Naive thymus-derived CD4-positive, alpha-beta T cell (primary cell): ENCODE measurements at places on chromosomes 16 and 17. TPM values are rescaled to one million over a fixed set of nuclear protein-coding genes. Genes with fewer than 3 reads are reported as not detected.
A peak's percentile ranks its signal among the peaks of the same experiment; 100 is the strongest.

DNA sequence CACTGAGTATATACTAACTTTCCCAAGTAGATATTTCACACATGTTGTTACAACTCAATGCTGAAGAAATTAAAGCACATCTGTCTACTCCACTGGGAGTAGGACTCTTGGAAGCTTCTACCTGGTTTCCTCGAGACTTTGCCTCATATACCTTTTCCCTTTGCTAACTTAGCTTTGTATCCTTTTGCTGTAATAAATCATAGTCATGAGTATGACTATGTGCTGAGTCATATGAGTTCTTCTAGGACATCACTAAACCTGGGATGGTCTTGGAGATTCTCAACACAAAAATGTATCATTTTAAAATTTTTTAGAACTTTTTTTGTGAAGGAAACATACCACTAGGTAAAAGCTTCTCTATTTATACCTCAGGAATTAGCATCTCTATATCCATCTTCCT lies 39.8 kb downstream of the ABCA5 start:
- no peak overlapping the region for H3K27ac ChIP-seq
- H3K36me3 ChIP-seq = no peaks in the 10 kb centered on the region
- no peak for DNase-seq

DNA sequence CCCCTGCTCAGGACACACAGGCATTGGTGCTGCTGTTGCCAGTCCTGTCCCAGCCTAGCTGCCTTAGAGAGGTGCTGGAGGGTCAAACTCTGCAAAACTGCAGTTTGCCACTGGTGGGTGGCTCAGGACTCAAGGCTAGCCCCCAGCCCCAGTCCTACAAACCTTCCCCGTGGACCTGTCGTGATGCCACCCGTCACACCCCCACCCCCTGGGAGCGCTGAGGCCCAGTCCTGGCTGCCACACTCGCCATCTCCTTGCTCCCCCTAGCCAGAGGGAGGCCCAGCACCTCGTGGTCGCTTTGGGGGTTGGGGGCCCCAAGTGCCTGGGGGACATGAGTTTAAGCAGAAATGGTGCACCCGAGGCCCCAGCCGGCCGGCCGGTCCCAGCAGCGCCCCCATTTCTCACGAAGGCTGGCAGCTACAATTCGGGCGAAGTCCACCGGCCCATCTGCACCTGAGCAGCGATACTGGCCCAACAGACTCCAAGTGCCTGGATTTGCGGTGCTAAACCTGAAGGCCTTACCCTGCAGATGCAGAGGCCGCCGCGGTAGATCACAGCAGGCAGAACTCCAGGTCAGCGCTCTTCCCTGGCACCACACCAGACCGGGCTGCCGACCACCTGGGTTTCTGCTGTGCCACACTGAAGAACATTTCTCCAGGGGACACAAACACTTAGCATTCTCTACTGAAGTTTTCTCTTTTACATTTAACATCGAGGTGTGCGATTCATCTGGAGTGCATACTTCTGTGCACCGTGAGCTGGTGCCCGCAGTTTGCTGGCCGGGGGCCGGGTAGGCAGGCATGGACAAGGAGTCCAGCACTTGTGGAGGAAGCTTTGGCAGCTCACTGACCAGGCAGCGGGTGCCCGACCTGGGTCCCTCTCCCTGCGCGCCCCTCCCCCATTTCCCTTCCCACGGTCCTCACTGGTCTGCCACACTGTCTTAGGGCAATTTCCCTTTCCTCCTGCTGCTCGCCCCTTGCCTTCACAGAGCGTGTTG lies 130.0 kb downstream of the KCNJ12 start:
- DNase-seq = no peak
- no peaks in the 10 kb centered on the region for H3K36me3 ChIP-seq
- peaks cover 4% of the 10 kb centered on the region for H3K27me3 ChIP-seq
- no peak overlapping the region for H3K4me3 ChIP-seq
- H3K27ac ChIP-seq = no peak overlapping the region

The SHBG gene
- not detected for polyA plus RNA-seq

- no peak overlapping the region for H3K4me3 ChIP-seq
- H3K4me1 ChIP-seq = no peaks in the 10 kb centered on the region
These were observed 215.8 kb downstream of the CDH8 start for GRCh38 chr16:61820398-61820797.

DNA sequence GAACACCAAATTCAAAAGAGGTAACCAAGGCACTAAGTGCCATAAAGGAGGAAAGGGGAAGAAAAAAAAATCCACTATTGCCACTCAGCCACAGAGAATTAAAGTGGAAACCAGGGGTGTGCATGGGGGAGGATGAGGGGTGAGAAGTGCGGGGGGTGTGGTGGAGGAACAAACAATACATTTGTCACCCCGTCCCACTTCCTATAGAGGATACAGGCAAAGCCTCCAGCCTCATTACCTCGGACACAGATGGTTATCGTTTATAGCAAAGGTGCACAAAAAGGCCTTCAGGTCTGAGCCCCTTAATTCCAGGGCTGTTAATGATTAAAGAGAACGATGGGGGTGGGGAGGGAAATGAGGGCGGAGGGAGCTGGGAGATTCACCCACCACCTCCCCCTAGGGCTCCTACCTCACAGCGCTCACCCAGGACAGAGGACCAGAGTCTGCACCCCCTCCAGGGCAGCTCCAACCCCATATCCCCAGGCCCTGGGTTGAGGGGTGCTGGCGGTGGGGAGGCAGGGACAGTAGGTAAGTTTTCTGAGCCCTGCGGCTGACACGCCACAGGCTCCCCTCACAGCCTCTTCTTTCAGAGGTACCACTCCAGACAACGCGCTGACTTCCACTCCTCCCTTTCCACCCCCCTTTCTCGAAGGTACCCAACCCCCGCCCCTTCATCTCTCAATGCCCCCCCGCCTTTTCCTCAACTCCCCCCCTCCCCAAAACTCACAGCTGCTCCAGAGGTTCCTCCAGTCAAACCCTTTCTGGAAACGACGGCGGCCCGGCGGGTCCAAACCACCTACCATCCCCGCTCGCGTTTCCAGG lies 470 bp downstream of the DCUN1D3 start:
- peak overlapping the region; percentile 88 for H3K4me3 ChIP-seq
- H3K36me3 ChIP-seq = peaks cover 6% of the 10 kb centered on the region
- H3K4me1 ChIP-seq = peaks cover 20% of the 10 kb centered on the region

DNA sequence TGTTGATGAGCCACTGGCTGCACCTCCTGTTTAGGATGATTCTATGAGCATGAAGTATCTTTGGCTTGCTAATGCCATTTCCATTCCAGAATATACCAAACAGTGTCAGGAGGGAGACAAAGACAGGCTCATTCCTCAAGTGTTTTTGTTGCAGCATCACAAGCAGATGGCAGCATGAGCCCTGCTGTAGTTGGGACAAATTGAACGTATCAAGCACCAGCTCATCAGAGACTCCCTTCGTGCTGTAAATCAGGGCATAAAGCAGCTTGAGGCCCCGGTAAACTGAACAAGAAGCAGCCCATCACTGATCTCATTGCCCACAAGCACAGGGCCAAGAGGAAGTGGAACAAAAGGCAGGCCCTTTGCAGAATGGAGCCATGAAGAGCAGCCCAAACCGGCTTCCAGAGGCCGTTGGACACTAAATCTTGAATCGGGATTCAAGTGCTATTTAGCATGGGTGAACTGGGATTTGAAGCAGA lies 45.9 kb upstream of the HS3ST3A1 start:
- H3K27me3 ChIP-seq = no peaks in the 10 kb centered on the region
- no peaks in the 10 kb centered on the region for H3K4me1 ChIP-seq
- H3K27ac ChIP-seq = no peak overlapping the region
- no peaks in the 10 kb centered on the region for H3K36me3 ChIP-seq

The KRT39 gene
- polyA plus RNA-seq = not detected

The CORO6 gene
- polyA plus RNA-seq = 0.35 TPM

- H3K27ac ChIP-seq = no peak overlapping the region
- peaks cover 34% of the 10 kb centered on the region for H3K4me1 ChIP-seq
- H3K4me3 ChIP-seq = no peak overlapping the region
- H3K27me3 ChIP-seq = no peaks in the 10 kb centered on the region
These were observed 26.5 kb downstream of the STAT3 start for GRCh38 chr17:42361781-42362186.

- no peak for DNase-seq
- no peaks in the 10 kb centered on the region for H3K27me3 ChIP-seq
- peaks cover 50% of the 10 kb centered on the region for H3K4me1 ChIP-seq
- H3K27ac ChIP-seq = no peak overlapping the region
- no peaks in the 10 kb centered on the region for H3K36me3 ChIP-seq
- no peak overlapping the region for H3K4me3 ChIP-seq
These were observed 83.0 kb downstream of the CMIP start for GRCh38 chr16:81527477-81528178.

The MPO gene
- not detected for polyA plus RNA-seq

The PDPR gene
- 12.7 TPM for polyA plus RNA-seq

The ASPHD1 gene
- not detected for polyA plus RNA-seq

DNA sequence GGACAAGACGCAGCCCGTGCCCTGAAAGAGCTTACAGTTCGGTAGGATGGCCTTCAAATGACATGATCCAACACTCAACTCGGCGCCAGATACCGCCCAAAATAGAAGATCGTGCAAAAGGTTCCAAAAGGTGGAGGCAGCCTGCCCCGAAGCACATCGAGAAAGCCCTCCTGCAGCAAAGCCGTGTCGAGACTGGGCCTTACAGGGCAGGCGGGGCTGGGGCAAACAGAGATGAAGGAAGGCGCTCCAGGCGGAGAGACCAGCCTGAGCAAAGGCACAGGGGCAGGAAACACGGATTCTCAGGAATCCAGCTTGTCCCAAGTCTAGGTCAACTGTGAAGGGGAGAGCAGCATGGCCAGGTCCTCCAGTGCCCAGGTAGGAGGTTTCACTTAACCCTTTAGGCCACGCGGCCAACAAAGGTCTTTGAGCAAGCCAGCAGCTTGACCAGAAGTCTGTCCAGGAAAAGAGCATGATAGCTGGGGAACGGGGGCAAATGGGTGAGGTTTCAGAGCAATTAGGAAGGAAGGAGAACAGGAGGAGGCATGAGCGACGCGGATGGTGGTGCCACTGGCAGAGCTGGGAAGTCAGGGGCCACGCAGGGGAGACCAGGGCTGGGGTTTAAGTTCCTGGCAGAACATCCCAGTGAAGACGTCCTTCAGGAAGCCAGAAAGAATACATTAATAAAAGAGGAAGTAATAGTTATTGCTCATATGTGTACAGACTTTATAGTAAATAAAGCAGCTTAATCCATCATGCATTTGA lies 21.2 kb upstream of the EIF1 start:
- no peaks in the 10 kb centered on the region for H3K27me3 ChIP-seq
- H3K4me1 ChIP-seq = peaks cover 7% of the 10 kb centered on the region
- H3K27ac ChIP-seq = peak overlapping the region; percentile 97
- DNase-seq = no peak
- peak overlapping the region; percentile 87 for H3K4me3 ChIP-seq
- H3K36me3 ChIP-seq = no peaks in the 10 kb centered on the region

DNA sequence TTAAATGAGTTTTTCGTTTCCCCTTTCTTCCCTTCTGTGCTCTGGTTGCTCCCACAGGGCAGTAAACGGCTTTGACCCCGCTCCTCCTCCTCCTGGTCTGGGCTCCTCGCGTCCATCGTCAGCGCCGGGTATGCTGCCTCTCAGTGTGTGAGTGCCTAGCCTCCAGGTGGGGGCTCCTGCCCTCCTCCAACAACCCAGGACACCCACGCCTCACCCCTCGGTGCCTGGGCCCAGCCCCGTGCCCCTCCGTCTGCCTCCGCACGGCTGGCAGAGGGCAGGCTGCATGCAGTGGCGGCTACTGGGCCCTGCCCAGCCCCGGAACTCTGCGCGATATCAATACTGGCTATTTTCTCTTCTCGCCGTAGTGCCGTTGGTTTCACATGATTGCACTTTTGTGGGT lies 31.2 kb downstream of the NDEL1 start:
- H3K36me3 ChIP-seq = peaks cover 7% of the 10 kb centered on the region
- no peaks in the 10 kb centered on the region for H3K4me1 ChIP-seq
- no peak overlapping the region for H3K4me3 ChIP-seq

- no peaks in the 10 kb centered on the region for H3K27me3 ChIP-seq
- H3K4me1 ChIP-seq = peaks cover 5% of the 10 kb centered on the region
- no peak for DNase-seq
- no peak overlapping the region for H3K27ac ChIP-seq
- no peaks in the 10 kb centered on the region for H3K36me3 ChIP-seq
These were observed 51.5 kb downstream of the TENT4B start for GRCh38 chr16:50204453-50205108.

DNA sequence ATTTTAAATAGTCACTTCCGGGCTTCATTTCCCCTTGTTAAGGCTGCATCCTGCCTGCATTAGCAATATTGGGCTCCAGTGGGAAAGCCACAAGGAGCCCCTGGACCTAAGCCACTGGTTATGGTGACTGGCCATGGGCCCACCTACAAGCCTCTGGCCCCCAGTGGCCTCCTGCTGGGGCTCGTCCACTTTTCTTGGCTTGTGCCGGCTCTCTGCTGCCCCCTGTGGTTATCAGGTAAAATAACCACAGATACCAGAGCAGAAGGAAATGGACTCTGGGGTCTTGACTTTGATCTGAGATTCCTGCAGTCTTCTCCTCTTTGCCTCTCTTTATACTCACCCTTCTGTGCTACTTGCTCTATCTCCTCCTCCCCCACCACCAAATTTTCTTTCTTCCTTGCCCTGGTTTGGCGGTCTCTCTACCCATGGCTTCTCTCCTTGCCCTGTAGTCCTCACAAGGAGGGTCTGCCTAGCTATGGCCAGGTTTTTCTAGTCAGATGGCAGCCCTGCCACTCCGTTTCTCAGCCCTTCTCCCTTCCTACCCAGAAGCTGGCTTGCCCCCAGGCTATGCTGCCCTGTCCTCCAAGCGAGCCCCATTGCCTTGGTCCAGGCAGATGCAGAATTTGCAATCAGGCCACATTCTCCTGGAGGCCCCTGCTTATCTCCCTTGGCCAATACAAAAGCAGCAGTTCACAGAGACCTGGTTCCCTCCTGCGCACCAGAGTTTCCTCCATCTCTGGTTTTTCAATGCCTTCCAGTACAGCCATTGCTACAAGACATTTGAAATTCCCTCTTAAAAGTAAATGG lies 82.9 kb upstream of the RCVRN start:
- H3K27ac ChIP-seq = no peak overlapping the region
- no peaks in the 10 kb centered on the region for H3K27me3 ChIP-seq
- H3K4me3 ChIP-seq = no peak overlapping the region
- no peak for DNase-seq

- H3K27ac ChIP-seq = no peak overlapping the region
- H3K36me3 ChIP-seq = peaks cover 4% of the 10 kb centered on the region
- H3K4me3 ChIP-seq = peak overlapping the region; percentile 56
- H3K4me1 ChIP-seq = peaks cover 32% of the 10 kb centered on the region
- no peak for DNase-seq
These were observed 1.8 kb downstream of the SNTB2 start for GRCh38 chr16:69188716-69189115.

DNA sequence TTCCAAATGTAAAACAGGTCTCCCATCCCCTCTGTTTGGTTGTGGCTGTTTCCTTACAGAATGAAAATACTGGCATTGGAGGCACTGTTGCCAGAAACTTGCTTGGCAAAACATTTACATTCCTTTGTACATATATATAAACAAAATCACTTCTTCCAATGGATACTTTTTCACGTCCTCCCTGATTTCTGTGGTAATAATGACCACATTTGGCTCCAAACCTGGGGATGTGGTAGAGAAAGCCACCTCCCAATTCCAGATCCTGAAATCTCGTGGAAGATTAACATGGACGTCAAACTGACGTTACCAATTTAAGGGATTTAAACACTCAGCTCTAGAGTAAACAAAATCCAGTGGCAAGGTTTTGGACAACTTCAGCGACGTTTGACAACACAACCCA lies 370.8 kb upstream of the ZFHX3 start:
- no peak for DNase-seq
- H3K4me1 ChIP-seq = no peaks in the 10 kb centered on the region
- H3K27ac ChIP-seq = no peak overlapping the region
- H3K36me3 ChIP-seq = no peaks in the 10 kb centered on the region
- H3K4me3 ChIP-seq = no peak overlapping the region
- H3K27me3 ChIP-seq = no peaks in the 10 kb centered on the region

The DNAI2 gene
- not detected for polyA plus RNA-seq

GRCh38 chr17:32552280-32552679 lies 65.5 kb downstream of the CDK5R1 start:
- H3K27ac ChIP-seq = no peak overlapping the region
- no peaks in the 10 kb centered on the region for H3K27me3 ChIP-seq
- peaks cover 11% of the 10 kb centered on the region for H3K4me1 ChIP-seq
- no peaks in the 10 kb centered on the region for H3K36me3 ChIP-seq
- no peak for DNase-seq
